ENCODE measurements at places on chromosomes 3 and 15. TPM values are rescaled to one million over a fixed set of nuclear protein-coding genes. Genes with fewer than 3 reads are reported as not detected.

The GPR149 gene
- not detected for total RNA-seq

The CCR5 gene
- not detected for total RNA-seq

The TRPC1 gene
- 12.5 TPM for total RNA-seq

The C3orf20 gene
- total RNA-seq: not detected

The FANCD2OS gene
- not detected for total RNA-seq

The PPP1R2 gene
- total RNA-seq: 32.3 TPM

The ZNF660 gene
- 0.94 TPM for total RNA-seq

The ZBBX gene
- not detected for total RNA-seq

The HTR3C gene
- not detected for total RNA-seq

The LARP6 gene
- total RNA-seq: 65.8 TPM

The NOX5 gene
- 0.10 TPM for total RNA-seq

The EFCC1 gene
- 0.06 TPM for total RNA-seq

The WDR49 gene
- not detected for total RNA-seq

Measured in cardiac ventricle fibroblast (primary cell).